ENCODE measurements at places on chromosomes 16 and 17. TPM values are rescaled to one million over a fixed set of nuclear protein-coding genes. Genes with fewer than 3 reads are reported as not detected.

PIRT gene
- 0.64 TPM for total RNA-seq

NEK8 gene
- total RNA-seq, result 3.6 TPM

ULK2 gene
- 70.1 TPM for total RNA-seq

MGAT5B gene
- total RNA-seq, result 119 TPM

TBC1D3B gene
- total RNA-seq, result 16.4 TPM

DERL2 gene
- 41.8 TPM for total RNA-seq

CTRB2 gene
- total RNA-seq, result not detected

SYCE1L gene
- 4.2 TPM for total RNA-seq

CCDC78 gene
- total RNA-seq, result 7.4 TPM

TP53TG3F gene
- not detected for total RNA-seq

USP22 gene
- total RNA-seq, result 329 TPM

CD68 gene
- 12.2 TPM for total RNA-seq

MAPK8IP3 gene
- total RNA-seq, result 321 TPM

GJC1 gene
- total RNA-seq, result 17.1 TPM

GP1BA gene
- total RNA-seq, result not detected

TEKT5 gene
- total RNA-seq, result 1.8 TPM

OTOP3 gene
- not detected for total RNA-seq

METTL2A gene
- 14.5 TPM for total RNA-seq

STRADA gene
- total RNA-seq, result 87.1 TPM

SPATA22 gene
- total RNA-seq, result not detected

SMTNL2 gene
- total RNA-seq, result 1.1 TPM

ADCY9 gene
- total RNA-seq, result 30.8 TPM

FBXO39 gene
- total RNA-seq, result 0.66 TPM

LGALS9B gene
- not detected for total RNA-seq

MT1G gene
- total RNA-seq, result 84.4 TPM

SGCA gene
- total RNA-seq, result 3.1 TPM

RFFL gene
- total RNA-seq, result 26.6 TPM

DPEP3 gene
- not detected for total RNA-seq

NPIPB13 gene
- total RNA-seq, result 33.3 TPM

PRAC2 gene
- total RNA-seq, result not detected

TEX14 gene
- total RNA-seq, result 1.2 TPM

LRRC37A gene
- total RNA-seq, result 3.4 TPM

CCDC200 gene
- total RNA-seq, result 0.53 TPM

ARHGDIG gene
- total RNA-seq, result 176 TPM

PLXDC1 gene
- 23.1 TPM for total RNA-seq

CISD3 gene
- total RNA-seq, result 33.6 TPM

BMERB1 gene
- 191 TPM for total RNA-seq

RPL13 gene
- 626 TPM for total RNA-seq

ADAMTS18 gene
- total RNA-seq, result 19.2 TPM

OR3A3 gene
- total RNA-seq, result not detected

PIK3R5 gene
- total RNA-seq, result 4.7 TPM

C16orf74 gene
- 3.0 TPM for total RNA-seq

ABCA9 gene
- total RNA-seq, result 13.2 TPM

Measured in dorsolateral prefrontal cortex (tissue), 122 donors.